COLO829 (cell line): ENCODE measurements at places on chromosomes 5 and 9.
A peak's percentile ranks its signal among the peaks of the same experiment; 100 is the strongest.

GRCh38 chr5:79697222-79698170 lies 7.9 kb downstream of the CMYA5 start:
- no peak for DNase-seq

DNA sequence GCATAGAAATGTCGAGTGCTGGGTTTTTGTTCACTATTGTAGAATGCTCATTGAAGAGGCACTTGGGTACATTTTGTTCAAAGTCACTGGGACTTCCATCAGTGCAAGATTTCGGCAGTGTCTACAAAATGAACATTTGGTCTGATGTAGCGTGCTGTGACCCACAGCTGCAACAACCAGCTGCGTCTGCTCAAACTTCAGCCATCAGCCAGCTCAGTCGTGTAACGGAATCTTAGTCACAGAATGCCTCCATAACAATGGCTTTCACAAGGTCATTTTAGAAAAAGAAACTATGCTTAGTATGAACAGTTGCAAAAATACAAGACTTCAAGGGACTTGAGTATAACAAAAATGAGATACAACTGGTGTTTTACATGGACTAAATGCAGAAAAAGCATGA lies 828.1 kb upstream of the GRAMD2B start:
- DNase-seq: no peak

DNA sequence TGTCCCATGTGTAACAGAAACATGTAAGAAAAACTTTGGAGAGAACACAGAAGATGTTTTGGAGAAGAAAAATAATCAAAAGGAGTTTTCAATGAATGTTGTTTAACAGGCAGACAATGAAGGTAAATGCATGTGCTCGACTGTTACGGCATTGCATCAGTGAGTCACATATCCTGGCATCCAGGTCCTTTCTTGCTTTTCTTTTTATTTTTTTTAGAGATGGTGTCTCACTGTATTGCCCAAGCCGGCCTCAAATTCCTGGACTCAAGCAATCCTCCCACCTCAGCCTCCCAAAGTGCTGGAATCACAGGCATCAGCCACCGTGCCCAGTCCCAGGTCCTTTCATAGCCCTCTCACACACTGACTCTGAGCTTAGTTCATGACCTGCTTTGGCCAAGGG lies 181.8 kb downstream of the DTWD2 start:
- DNase-seq: no peak

- DNase-seq: no peak
Measured at GRCh38 chr5:133219296-133219695, 167.5 kb downstream of the HSPA4 start.

GRCh38 chr9:96758845-96759673 lies 18.8 kb downstream of the ZNF510 start:
- DNase-seq: no peak

DNA sequence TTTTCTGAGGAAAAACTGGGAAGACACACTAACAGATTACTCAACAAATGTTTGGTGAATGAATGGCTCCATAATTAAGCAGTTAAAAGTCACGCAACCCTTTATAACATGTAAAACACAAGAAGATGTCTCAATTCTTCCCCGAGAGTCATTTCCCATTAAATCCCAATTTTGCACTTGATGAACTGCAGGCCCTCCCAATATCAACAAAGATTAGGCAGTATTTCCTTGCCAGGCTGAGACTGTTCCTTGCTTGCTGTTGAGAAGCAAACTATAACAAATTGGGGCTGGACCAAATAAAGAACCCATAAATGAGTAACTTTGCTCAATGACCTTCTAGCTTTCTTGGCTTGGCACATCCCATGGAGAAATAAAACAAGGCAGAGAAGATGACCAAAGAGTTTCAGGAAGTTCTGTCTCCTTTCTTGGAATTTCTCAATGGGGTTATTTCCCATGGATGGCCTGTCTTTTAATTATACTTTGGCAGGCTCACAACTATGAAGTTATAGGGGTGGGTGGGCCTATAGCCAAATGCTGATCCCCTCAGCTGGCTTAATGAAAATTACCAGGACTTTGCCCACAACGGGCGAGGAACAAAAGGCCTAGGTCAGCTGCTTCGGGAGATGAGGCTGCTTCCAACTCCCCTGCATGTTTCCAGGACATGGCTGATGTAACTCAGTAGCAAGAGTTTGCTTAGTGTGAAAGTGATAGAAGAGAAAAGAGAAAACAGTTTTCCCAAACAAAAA lies 243.1 kb upstream of the RFX3 start:
- DNase-seq: no peak

DNA sequence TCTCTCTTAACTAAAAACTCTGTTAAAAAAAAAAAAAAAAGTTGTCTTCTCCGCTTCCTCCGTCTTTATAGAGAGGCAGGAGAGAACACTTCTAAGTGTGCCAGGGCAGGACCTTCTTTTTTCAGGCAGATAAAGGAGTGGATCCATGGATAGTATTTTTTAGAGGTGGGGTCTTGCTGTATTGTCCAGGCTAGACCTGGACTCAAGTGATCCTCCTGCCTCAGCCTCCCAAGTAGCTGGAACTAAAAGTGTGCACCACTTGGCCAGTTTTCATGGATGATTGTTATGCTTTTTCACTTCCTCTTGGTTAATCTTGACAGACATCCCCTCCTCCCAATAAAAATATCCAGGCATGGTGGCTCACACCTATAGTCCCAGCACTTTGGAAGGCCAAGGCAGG lies 20.0 kb upstream of the GNE start:
- no peak for DNase-seq

DNA sequence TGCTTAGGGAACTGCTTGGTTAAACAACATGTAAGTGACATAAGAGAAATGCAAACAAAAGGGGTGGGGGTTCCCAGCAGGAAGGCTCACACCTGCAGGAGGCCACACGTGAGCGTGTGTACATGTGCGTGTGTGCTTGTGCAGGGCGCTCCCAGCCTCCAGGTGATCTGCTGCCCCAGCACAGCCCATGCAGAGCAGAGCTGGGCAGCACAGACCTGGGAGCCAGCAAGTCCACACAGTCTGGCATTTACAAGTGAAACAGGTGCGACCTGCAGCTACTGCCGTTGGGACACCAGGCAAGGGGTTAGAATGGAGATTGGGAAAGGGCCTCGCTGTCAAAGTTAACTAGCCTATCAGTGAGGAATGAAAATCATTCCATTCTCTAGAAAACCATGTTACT lies 41.8 kb downstream of the GRAMD2B start:
- no peak for DNase-seq

DNA sequence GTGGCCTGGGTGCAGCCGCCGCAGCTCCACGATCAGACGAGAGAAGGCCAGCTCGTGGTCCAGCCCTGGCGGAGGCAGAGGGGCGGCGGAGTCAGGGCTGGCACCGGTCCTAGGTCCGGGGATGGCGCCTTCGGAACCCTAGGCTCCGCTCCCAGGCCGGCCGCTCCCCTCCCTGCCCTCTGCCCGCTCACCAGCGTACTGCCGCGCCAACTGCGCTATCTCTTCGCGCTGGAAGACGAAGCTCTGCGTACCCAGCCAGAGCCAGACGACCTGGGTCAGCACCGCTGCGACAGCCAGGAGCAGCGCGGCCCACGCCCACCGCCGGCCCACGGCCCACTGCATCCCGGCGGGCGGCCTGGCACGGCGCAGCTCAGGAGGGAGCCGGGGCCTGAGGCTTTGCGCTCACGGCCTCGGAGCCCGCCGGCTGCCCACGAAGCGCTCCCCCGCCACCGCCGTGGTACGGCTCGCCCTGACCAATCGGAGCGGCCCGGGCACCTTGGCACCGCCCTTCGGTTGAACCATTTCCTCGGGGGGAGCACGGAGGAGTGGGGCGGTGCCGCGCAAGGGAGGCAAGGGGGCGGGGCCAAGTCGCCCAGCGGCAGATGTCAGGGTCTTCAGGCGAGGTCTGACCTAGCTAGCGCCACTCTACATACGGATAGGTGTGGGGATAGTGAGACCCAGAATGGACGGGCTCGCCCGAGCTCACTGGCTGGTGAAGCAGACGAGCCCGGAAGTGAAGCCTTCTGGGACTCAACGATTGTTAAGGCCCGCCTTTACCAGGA lies at the start of gene SIGMAR1:
TSS of gene SIGMAR1 (minus strand) at position 432 of the 782 bp plus-strand sequence. CDS start at position 342, 90 bp downstream.
- peak; percentile 94 for DNase-seq

DNA sequence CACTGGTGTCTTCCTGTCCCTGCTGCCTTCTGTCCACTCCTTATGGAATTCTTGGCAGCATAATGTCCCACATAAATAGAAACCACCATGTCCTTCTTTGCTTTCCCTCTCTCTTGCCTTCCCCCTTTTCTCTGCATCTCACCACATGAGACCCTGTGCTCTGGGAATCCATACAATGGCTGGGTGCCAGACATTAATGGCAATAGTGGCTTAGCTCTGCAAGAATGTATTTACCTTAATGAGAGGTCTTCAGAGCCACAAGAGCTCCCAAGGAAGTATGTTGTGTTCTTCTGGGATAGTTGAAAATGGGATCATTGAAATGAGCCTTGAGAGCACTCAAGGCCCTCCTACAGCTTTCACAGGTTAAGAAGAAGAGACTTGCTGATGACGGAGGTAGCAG lies 58.7 kb downstream of the ADAMTS16 start:
- DNase-seq: no peak

DNA sequence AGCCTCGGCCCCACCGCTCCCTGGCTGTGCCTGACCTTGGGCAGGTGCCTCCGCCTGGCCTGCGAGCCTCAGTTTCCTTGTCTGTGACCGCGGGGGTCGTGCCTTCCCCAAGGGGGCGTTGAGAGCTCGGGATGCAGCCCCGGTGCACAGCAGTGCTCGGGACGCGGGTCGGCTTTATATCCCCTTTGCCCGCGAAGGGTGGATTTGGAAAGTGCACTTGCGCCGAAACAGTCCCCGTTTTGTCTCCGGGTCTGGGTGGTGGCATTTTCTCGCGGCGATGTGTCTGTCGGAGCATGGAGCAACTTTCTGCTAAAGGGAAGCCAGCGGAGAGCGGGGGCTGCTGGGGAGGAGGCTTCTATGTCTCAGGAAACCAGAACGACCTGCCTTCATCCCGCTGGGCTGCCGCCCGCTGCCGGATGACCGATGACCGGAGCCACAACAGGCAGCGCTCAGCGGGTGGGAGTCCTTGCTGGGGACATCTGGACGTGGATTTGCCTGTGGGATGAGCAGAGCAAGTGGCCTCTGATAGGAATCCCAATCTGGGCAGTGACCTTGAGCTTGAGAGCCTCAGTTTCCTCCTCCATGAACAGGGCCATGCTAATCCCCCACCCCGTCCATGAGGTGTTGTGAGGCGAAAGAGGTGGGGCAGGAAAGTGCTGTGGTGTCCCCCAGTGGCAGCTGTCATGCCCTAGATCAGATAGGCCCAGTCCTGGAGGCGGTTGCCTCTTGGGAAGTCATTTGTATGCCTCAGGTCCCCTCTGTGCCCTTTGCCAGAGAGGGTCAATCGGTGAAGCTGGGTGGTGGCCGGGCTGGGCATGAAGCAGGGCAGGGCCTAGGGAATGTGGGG lies 651 bp downstream of the HRH2 start:
- no peak for DNase-seq

DNA sequence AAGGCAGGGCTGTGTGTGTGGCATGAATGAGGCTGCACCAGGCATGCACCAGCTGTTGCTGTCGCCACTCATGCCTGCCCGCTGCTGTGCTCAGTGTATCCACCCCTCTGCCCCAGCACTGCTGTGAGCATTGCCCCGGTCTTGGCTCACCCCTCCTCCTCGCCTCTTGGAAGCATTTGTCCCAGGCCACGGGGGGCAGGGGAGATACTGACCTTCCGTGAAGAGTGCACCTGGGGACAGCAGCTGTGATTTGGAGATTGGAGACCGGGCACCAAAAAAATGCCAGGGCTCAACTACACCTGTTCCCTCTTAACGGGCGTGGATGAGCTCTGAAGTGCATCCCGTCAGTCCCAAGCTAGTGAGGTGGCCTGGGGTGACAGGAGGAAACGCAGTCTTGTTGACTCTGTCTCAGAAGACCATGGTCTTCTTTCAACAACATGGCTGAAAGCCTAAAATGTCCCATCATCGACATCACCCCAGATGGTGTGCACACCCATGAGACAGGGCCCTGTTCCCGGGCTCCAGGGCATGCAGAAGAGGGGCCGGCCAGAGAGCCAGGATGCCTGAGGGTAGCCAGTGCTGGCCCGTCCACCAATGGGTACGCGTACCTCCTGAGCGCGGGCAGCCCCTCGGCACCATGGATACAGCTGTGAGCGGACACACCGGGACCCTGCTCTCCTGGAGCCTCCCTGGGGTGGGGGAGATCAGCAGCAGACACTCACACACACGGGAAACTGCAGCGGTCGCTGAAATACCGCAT lies 115.8 kb downstream of the COL5A1 start:
- DNase-seq: no peak

GRCh38 chr5:39578887-39579497 lies 154.2 kb upstream of the DAB2 start:
- no peak for DNase-seq

DNA sequence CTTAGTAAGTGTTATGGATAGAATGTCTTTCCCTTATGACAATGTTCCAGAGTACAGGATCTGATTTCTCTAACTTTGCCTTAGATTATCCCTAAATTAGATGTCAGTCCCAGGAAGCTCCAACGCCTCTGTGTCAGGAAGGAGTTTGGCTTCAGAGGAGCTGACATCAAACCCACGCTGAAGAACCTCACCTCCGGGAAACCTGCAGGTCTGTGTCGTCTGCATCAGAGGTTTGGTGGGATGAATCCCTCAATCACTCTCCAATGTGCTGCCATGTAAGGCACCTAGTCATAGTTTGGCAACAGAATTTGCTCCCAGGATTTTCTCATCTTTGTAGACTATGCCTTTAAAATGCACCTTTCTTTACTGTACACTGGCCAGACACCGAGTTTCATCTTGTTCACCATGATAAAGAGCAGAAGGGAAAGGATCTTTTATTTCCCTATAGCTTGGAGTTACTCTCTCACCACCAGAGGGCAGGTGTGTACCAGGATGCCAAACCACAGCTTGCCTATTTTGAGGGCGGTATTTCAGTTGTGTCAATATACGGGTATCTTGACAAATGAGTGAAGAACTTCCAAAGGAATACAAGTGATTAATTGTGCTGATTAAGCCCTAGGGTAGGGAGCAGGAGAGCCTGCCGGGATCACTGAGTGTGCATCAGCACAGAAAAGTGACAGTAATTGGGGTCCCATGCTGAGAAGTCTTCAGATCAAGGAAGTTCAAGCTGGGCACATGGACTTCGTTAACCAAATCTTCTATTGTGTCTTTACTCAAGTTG lies 23.4 kb downstream of the MINAR2 start:
- peak; percentile 40 for DNase-seq

DNA sequence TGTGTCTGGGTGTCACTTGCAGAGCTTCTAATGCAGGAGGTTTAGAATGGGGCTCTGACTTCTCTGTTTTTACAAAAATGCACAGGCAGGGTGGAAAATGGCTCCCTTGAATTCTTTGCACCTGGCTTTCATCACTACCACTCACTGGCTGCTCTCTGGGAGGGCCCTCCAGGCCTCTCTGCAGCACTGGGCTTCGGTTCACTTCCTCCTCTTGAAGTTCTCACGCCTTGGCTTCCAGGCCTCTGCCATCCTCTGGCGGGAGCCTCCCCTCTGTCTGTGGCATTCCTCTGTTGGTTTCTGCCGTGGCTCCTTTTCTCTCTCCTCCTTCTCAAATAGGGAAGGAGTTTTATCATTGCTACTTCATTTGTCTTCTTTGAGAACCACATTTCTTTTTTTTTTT lies 2.8 kb upstream of the PRLR start:
- no peak for DNase-seq

DNA sequence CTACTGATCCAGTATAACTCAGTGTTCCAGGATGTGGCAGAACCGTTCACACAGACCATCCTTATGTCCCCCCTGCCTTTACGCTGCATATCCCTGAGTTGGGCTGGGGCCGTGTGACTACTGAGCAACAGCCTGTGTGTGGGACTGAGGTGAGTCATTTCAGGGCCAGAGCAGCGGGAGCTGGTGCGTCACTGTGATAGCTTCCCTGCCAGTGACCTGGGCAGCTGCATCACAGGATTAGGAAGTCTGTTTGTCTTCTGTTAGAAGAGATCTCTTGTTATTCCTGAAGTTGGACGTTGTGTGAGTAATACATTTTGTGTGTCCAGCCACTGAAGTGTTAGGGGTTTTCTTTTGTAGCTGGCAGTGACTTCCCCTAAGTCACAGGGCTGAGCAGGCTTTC lies 35.6 kb downstream of the TPPP start:
- DNase-seq: peak; percentile 34
